Umbilical cord (tissue), 2 donors: ENCODE measurements at places on chromosomes 5 and 9.

- no peak for DNase-seq
Measured at GRCh38 chr5:14325369-14325768, 182.2 kb downstream of the TRIO start.

DNA sequence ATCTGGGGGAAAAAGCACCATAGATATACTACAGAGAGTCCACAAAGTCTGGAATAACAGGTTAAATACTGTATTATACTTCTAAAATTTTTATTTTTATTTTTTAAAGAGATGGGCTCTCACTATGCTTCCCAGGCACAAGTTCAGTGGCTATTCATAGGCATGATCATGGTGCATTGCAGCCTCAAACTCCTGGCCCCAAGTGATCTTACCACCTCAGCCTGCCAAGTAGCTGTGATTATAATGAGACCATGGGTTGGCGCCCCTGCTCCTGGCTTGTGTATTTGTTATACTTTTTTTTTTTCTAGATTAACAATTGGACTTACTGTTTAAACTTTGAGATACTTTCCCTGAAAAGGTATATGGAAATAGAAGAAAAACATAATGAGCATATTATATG is 25.9 kb downstream of the ERBIN start:
- no peak for DNase-seq

DNA sequence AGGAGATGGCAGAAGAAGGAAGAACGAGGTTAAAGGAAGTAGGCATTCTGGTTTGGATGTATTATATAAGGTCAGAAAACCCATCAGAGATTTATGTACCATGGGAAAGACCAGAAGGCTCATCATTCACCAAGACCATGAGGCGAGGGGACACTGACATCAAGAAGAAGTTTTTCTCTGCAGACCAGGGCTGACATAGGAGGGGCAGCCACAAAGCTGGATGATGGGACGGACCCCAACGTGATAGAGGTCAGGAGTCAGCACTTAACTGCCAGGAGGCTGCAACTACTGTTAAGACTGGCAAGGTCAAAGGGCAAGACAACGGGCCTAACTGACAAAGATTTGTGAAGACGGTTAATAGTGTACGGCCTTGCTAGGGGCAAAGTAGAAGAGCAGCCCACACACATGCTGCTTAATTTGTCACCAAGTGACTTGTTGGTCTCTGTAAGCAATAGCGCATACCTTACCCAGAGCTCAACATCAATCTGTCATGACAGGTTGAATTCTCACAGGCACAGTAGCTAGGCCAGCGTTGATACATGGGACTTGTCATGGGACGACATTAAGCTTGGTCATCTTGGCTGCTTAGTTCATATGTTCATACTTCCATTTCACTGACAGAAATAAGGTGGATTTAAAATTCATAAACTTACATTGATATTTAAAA is 579.7 kb upstream of the CDH10 start:
- DNase-seq: no peak

GRCh38 chr9:34205102-34205501 is 26.3 kb downstream of the UBAP1 start:
- no peak for DNase-seq

- DNase-seq: no peak
Measured at GRCh38 chr5:78472469-78473106, 112.2 kb downstream of the SCAMP1 start.

- DNase-seq: peak; percentile 55
Measured at GRCh38 chr9:69293156-69293555, 31.9 kb upstream of the ENTREP1 start.

GRCh38 chr9:94490465-94490864 is 64.4 kb upstream of the PCAT7 start:
- DNase-seq: peak; percentile 7

DNA sequence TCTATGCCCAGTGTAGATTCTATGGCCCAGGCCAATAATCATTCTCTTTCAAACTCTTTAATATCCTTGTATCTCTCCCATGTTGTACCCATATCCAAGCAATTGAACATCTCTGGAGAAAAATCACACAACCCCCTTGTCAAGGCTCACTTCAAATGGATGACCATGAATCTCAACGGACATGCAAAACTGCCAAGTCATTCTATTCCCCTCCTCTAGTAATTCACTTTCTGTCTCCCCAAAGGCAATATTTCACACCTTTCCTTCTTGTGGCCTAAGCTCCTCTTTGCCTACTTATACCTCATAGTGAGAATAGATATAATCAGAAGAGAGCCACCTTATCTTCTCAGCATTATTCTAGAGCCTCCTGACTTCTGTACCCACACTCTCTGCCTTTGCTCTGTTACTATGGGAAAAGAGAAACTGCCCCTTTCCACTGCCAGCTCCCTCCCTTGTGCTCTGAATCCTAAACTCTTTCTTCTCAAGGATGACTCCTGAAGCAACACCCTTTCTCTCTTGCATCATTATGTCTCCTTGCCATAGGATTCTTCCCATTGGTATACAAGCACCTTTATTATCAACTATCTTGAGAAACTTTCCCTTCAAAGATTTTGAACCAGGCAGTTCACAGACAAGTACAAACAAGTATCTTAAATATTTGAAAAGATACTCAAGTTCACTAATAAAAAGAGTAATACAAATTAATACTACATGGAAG is 66.1 kb downstream of the RPS23 start:
- no peak for DNase-seq

DNA sequence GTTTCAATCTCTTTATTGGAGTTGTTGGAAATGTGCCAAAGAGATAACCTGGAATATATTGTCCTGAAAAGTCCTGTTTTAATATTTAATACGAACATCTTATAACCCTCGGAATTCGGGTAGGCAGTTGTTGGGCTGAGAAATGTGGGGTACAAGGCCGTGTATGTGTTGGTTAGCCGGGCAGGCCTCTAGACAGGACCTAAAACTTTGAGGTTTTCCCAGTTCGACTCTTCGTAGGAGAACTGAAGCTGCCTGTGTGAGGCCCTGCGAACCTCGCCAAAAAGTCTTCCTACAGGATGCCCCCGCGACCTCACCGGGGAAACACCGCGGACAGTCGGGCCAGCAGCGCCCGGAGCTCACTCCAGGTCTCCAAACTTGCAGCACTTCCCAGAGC is 583 bp upstream of the TJP2 start:
- no peak for DNase-seq

- DNase-seq: no peak
Measured at GRCh38 chr5:72301557-72301956, 18.5 kb downstream of the MRPS27 start.
